Jurkat, Clone E6-1 (cell line): ENCODE measurements at places on chromosomes 1 and 21.

DNA sequence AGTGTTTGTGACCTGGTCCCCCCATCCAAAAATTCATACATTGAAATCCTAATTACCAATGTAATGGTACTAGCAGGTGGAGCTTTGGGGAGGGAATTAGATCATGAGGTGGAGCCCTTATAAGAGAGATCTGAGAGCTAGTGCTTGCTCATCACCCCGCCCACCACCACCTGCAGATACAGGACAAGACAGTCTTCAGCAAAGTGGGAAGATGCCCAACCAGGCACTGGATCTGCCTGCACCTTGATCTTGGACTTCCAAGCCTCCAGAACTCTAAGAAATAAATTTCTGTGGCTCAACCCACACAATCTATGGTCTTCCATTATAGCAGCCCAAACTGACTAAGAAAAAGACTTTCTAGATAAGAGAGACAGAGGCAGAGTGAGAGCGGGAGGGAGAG, 343.4 kb downstream of the LRRIQ3 start:
- no peak for DNase-seq

DNA sequence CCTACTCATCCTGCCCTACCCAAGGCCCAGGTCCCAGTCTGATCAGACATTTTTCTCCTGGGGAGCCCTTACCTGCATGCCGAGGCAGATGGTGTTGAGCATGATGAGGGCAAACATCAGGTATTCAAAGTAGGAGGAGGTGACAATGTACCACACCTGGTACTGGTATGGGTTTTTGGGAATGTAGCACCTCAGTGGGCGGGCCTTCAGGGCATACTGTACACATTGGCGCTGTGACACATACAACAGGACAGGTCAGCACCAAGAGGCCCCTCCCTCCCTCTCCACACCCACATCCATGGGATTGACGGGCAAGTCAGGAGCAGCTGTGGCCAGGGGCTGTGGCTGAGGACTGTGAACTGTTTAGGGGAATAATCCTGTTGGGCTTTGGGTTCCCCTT, 37.1 kb upstream of the KIF21B start:
- DNase-seq = no peak

DNA sequence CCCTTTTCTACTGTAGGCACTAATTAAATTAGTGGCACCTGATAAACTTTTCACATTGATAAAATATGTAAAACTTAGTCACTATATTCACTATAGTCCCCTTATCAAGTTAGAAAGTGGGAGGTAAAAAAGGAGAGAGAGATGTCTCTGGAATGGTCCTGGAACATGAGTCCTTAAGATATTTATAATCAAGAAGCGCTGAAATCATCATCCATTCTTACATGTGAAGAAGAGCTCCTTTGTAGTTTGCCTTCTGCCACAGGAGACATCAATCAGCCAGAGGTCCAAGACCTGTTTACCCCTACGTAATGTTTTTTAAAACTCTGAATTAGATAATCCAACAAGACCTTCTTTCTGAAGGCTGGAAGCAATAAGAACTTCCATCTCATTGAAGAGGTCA, 65.3 kb downstream of the GATAD2B start:
- DNase-seq = no peak

DNA sequence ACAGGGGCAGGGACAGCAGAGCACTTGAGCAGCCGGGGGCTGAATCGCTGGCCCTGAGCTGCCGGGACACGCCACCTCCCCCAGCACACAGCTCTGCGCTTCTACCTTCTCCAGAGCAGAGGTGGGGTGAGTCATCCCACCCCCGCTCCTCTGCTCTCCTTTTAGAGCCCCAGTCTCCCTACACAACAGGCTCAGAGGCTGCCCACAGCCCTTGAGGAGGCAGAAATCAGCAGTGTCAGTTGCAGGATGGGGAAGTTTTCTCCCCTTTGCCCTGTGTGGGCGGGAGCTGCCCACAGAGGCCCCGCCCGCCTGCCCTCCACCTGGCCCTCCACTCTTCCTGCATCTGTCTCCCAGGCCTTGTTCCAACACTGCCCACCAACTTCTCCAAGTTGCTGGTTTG, 94.6 kb downstream of the STUM start:
- no peak for DNase-seq

DNA sequence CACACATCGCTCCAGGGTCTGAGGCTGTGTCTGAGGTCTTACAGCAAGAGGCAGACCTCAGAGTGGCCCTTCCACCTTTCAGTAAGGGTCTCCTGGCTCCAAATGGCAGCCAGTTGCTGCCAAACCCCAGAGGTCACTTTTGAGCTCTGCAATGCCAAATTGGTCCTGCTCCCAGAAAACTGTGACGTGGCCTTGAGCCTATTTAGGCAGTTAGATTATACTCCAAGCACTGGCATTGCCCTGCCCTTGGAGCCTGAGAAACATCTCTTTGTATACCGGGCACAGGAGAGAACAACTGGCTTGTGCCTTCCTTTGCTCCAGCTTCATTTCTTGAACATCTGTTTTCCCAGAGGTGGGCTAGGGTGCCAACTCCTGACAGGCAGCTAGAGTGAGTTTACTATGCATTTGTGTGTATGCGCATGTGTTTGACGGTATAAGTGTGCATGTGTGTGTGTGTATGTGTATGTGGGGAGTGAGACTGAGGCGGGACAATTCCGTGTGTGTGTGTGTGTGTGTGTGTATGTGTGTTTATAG, 134.5 kb downstream of the IER5 start:
- DNase-seq = no peak

- DNase-seq = no peak
Observed at GRCh38 chr1:58949551-58950220, 165.8 kb upstream of the JUN start.

- DNase-seq = peak; percentile 75
Observed at GRCh38 chr1:22105611-22106207, 37.2 kb downstream of the WNT4 start.
